Activated T-cell treated with anti-CD3 and anti-CD28 coated beads for 4 hours (primary cell): ENCODE measurements at places on chromosomes 5 and 9.

DNA sequence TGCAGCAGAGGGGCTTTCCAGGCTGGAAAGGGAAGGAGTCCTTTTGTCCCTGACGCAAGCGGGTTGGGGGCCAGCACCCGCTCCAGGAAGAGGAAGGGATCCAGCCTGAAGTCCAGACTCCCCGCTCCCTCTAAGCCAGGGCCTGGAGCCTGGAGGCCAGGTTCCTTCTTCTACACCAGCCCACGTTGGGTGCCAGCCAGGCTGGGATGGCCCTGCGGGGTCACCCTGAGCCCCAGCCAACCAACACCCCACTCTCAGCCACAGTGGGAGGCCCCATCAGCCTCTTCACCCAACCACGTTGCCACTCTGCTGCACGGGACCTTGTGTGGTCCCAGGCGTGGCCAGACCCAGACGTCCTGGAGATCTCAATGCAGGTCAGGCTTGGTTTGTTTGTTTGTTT lies 970 bp upstream of the FUT7 start:
- no peak for DNase-seq

DNA sequence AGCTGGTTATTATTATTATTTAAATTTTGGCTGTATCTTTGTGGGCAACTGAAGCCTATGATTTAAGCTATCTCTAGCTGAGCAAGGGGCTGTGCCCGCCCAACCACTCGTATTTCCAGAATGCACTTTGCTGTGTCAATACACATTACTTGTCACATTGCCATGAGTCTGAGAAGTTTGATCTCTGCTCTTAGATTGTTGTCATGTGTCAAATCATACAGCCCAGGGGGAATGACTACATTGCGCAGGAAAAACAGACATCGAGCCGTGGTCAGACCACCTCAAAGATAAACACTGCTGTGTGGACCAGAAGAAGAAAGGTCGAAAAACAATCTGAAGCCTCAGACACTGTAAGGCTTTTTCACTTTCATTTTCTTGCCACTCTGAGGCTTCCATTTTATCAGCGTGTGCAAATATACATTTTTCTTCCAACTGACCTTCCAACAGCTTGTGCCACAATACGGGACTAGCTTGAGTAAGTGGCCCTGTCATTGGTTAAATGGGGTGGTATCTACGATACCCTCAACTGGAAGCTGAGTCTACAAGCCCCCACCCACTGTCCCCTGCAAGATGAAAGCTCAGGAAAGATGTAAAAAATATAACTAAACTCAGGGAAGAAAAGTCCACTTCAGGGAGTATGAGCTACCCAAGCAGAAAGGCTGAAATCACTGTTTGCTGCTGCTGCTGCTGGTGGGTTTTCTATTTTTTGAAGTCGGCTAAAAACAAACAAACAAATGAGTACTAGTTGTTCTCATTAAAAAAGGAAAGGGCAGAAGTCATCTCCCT lies 603.0 kb downstream of the BNC2 start:
- DNase-seq, result no peak

- DNase-seq, result no peak
These were observed 459.8 kb downstream of the ARHGEF28 start for GRCh38 chr5:74085782-74086181.

DNA sequence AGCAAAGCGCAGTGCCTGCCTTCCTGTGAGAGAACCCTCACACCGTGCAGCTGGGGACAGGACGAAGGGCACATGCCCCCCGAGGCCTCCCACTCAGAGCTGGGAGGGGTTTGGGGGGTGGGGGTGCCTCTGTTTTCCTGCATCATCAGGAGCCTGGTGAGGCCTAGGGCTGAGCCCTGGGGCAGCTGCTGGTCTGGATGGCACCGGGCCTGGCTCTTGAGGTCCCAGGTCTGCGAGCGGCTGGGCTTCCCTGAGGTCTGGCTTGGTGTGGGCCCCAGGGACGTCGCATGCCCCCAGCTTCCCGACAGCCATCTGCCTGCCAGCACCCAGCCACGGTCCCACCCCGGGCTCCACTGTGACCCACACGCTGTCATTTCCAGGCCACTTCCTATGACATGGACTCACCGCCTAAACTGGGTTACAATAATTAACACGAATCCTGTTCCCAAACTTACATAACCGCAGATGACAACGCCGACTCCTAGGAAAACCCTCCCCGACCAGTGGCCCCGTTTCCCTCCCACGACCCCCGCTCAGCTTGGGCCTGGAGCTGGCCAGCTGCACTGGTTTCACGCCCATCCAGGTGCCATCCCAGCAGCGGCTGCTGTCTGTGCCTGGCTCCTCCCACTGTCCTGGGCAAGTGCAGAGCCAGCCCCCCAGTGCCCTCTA lies 8.7 kb downstream of the NACC2 start:
- DNase-seq, result no peak

DNA sequence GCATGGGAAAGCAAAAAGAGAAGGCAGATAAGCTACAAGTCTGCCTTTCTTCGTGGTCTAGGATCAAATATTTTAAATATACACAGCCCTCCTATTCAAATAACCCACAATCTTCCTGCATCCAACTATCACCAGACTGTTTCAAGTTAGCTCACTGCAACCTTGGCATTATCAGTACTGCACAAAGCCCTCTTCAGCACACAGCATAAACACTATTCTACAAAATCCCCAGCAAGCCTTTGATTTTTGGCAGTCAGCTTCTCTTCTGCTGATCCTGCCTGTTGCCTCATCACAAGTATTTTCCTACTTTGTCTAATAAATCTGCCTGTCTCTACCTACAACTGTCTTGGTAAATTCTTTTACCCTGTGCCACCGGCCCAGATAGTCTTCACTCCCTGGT lies 142.9 kb downstream of the COX7C start:
- DNase-seq, result no peak

GRCh38 chr5:111236995-111237394 lies 12.8 kb downstream of the CAMK4 start:
- DNase-seq, result no peak

DNA sequence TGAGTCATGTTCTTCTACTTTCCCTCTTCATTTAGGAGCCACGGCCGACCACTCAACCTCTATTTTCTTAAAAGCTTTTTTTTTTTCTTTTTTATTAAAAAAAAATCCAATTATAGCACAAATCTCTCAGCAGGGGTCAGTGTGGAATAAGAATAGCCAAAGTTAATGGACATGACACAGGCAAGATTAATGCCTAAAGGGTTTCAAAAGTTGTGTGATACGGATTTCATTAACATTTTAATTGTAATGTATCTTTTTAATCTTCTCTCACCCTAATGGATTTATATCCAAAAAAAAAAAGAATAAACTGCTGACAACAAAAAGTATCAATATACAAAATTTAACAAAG lies 5.4 kb downstream of the NACC2 start:
- DNase-seq, result no peak

DNA sequence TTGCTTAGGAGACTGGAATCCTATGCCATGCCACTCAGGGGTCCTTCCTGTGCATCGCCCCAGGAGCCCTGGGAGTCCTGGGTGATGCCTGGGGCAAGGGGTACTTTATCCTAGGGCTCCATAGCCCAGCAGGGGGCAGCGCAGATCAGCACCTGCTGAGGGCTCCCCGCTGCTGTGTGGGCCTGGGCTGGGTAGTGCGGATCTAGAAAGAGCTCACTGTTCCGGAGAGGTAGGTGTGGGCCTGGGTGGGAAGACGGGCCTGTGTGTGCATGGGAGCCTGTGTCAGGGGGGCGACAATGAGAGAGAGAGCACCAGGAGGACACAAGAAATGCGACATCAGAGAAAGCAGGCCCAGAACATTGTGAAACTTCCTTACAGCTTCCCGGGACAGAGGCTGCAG lies 11.4 kb upstream of the DAB2IP start:
- no peak for DNase-seq

DNA sequence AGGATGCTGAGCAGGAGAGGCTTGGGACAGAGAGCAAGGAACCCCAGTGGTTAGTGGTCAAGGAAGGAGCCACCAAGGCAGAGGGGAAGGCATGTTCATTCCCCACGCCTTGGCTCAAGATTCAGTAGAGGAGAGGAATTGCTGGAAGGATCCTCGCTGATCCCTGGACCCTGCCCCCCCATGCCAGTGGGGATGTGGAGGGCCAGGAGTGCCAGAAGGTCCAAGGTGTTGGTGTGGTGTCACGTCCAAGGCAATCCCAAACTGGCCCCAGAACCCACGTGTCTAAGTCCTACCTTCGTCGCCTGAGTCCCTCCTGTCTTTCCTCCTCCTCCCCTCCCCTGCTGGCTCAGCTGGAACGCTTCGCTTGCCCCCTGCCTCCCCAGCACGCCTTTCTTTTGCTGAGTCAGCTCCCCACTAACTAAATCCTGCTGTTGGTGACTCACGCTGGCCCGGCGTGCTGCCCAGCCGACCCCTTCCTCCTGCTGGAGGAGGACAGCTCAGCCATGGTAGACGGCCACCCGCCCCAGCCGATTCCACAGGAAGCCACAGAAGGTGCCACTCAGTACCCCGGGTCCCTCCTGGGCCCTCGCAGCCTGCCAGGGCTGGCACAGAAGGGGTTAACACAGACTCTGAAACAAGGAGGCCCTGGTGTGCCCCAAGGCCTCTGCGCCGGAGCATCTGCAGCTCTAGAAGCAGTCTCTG lies 37.6 kb upstream of the ORM1 start:
- no peak for DNase-seq

- no peak for DNase-seq
These were observed 216.3 kb downstream of the CDK5RAP2 start for GRCh38 chr9:120363697-120364096.

- DNase-seq, result no peak
These were observed at the start of gene PCDHGC3 for GRCh38 chr5:141475625-141476131. TSS of gene PCDHGC3 (plus strand) at chr5:141475966. CDS start at chr5:141476117, 151 bp downstream.

GRCh38 chr9:127987103-127987614 lies 6.4 kb upstream of the EEIG1 start:
- DNase-seq, result no peak

DNA sequence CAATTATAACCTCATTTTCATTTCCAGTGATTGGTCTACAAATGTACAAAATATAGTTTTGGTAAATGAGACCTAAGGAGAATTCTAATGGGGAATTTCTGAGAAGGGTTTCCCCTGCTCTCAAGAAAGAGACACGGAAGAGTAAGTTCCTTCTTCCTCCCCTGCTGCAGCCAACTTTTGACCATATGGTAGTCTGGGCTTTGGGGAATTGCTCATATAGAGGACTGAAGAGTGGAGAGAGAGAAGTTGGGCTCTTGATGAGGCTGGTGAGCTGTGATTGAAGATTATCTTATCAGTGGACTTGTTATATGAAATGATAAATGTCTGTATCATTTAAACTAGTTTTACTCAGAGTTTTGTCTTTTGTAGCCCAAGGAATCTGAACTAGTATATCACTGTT lies 4.3 kb upstream of the LNPEP start:
- no peak for DNase-seq

GRCh38 chr5:53095931-53096525 lies 13.5 kb downstream of the MOCS2 start:
- peak; percentile 63 for DNase-seq

DNA sequence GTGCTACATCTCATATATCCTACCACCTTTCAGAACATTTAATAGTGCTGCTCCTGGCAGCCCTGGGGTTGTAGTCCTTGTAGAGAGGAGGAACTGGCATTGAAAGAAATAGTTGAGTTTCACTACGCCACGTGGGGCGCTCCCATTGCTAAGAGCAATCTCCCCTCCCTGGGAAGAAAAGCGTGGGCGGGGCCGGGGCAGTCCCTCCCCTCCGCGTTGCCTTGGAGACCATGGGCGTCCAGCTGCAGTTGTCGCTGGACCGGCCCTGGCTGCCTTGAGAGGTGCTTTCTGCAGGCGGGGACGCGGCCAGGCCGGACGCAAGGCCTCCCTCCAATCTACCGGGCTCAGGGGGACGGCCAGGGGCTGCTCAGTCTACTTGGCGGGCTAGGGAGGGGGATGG lies 368 bp upstream of the CCDC180 start:
- no peak for DNase-seq

DNA sequence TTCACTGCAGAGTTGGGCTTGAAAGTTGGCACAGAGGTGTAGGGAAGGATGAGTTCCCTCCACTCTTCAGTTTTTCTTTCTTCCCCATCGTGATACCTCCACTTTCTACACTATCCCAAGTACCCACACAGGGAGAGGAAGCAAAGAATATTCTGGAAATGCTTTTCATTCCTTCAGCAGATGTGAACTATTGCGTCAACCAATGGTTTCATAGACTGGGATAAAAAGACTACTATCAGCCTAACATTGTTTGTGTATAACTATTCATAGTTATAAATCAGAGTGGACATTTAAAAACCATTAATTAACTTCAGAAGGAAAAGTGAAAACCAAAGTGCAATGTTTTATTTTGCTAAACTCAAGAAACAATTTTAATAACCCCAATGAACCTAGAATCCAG lies 63.6 kb upstream of the MAMDC2 start:
- DNase-seq, result no peak

DNA sequence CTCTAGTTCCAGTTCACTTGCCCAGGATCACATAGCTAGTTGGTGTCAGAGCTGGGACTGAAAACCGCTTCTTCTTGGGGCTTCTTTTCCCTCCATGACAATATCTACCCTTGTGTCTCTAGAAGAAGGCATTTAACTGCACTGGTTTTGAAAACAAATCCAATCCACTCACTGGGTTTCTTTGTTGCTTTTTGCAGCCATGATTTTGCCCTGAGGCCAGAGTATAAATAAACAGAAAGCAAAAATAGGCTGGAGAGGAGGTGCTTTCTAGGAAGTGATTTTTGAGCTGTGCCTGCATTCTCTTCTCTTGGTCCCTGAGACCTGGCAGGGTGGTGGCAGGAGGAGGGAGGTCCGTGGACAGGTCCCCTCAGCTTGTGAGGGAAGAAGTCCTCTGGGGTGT lies 6.9 kb upstream of the TRIO start:
- DNase-seq, result no peak

DNA sequence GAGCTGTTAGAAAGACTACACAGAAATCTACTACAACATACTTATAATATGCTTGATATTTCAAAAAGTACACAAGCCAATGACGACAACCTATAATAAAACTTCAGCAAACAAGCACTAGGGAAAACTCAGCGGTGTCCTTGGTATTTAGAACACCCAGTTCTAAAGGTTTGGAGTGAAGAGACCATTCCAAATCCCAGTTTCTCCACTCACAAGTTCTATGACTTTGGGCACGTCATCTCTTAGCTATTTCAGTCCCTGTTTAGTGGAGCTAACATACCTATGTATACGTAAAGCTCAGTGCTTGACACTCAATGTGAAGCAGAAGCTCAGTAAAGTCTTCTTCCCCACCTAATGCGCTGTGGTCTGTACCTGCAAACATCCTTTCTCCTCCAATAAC lies 52.8 kb downstream of the MLLT3 start:
- no peak for DNase-seq
